ENCODE measurements at places on chromosomes 6 and 20.

DNA sequence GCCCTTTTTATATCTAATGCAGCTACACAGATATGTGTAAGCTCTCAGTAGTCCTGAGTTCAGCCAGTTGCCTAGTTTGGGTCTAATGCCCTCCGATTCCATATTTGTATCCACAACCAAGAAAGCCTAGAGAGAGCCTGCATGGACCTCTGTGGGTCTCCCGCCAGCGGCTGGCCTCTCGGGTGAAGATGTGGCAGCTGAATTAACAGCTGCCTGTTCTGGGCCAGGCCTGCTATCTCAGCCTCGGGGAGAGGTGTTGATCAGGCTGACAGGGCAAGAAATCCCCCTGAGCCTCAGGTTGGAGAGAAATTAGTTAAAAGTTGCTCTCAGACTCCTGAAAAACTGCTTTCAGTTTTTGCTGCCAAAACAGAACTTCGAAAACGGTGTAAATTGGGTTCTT is 19.8 kb downstream of the PTK7 start:
- no peak for DNase-seq

- DNase-seq = no peak
Measured at GRCh38 chr6:160300076-160300695, 41.6 kb upstream of the SLC22A2 start.

DNA sequence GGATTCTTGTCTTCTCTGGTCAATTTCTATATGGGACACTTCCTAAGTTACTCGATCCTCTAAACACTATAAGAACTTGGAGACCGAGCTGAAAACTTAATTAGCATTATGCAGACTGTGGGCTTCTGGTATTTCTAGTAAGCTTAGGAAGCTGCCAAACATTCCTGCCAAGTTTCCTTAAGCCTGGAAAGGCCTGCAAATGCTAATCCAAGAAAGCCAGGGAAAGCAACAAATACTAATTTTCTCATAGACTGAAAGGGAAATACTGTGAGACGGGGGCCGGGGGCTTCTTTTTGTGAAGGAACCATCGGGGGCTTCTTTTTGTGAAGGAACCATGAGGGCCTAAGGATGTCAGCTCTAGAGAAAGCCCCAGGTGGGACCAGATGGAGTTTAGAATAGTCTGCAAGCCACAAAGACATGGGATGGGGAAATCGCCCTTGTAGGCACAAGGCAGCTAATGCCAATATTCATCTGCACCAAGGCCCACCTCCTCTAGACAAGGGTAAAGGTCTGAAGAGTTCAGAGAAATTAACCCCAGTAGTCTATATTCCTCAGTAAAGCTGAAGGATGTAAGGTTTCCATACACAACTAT is 332.4 kb upstream of the PRDM1 start:
- peak; percentile 76 for DNase-seq

- DNase-seq = no peak
Measured at GRCh38 chr20:9066191-9066590, 2.7 kb upstream of the PLCB4 start.

GRCh38 chr6:128598571-128598970 is 78.2 kb upstream of the PTPRK start:
- no peak for DNase-seq

DNA sequence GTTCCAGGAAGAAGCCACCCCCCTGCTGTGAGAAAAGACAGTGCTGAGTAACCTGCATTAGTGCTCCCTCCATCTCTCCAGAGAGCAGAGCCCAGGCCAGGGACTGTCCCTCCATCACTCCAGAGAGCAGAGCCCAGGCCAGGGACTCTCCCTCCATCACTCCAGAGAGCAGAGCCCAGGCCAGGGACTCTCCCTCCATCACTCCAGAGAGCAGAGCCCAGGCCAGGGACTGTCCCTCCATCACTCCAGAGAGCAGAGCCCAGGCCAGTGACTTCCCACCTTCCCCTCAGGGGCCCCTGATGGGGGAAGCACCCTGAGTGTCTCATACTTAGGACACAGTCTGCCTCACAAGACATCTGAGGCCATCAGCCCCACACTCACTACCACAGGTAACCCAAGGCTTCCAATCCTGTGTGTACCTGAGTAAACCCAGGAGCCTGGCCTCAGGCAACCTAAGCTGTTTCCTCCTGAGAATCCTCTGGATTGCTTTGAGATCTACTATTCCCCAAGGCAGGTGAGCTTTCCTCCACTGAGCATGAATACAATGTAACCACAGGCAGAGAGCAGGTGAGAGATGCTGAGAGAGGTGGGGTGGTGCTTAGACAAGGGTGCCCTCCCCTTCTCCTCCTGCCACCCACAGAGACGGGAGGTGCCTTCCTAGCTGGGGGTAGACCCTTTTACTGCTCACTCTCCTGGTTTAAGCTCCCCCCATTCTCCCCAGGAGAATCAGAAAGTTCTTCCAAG is 4.9 kb downstream of the TBXT start:
- DNase-seq = no peak

- DNase-seq = no peak
Measured at GRCh38 chr20:4187147-4187546, 171.8 kb upstream of the RNF24 start.

DNA sequence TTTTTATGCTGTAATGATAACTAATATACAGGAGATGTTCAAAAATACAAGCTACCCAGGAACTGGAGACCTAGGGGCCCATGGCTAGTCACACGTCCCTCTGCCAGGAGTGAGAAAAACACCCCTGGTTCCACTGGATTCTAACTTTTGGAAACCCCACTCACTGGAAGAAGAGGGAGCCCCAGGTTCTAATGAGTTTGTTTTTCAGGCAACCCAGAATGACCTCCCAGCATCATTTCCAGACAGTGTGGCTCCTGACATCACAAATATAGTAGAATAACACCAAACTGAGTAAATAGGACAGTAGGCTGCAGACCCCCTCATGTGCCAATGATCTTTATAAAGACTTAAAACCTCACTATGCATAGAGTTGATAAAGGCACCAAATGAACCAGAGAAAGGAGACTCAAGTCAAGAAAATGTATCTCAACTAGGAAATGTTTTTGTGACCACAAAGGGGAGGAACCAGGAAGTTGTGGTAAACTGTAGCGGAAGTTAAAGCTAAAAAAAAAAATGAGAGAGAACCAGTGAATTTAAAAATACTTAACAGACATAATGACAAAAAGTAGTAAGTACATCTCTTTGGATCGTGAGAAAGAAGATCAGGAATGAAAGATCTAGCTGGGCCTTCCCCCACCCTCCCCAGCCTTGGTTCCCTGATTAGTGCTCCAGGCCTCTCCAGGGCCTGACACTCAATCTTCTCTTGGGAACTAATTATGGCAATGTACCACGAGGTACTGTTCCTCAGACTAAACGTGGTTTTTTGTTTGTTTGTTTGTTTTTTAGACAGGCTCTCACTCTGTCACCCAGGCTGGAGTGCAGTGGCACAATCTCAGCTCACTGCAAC is 19.8 kb downstream of the HLA-E start:
- no peak for DNase-seq

DNA sequence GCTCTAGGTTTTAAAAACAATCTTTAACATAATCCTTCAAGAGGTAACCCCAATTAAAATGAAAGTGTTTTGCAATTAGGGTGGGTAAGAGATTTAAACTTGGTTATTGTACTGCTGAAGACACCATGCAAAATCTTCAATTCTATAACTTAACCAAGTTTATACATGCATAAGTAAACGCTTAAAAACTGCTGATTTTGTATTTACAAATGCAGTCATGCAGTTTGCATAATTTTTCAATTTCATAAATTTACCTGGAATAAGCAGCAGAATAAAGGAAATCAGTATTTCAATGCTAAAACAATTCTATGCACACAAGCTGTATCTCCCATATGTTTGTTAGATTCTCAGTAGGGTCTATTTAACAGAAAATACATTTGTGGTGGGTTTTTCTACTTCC is 22.9 kb downstream of the SSR1 start:
- no peak for DNase-seq

DNA sequence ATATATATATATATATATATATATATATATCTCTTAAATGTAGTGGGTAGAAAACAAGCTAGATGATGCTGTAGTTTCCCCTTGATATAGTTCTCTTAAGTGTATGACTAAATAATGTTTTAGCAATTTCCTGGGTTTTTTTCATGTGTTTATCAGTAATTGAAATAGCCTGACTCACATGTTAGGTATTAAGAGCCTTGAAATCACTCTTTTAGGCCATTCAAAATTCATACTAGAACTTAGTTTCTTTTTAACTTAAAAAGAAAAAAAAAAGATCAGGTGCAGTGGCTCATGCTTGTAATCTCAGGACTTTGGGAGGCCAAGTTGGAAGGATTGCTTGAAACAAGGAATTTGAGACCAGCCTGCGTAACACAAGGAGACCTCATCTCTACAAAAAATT is 44.1 kb downstream of the NKX2-4 start:
- no peak for DNase-seq

DNA sequence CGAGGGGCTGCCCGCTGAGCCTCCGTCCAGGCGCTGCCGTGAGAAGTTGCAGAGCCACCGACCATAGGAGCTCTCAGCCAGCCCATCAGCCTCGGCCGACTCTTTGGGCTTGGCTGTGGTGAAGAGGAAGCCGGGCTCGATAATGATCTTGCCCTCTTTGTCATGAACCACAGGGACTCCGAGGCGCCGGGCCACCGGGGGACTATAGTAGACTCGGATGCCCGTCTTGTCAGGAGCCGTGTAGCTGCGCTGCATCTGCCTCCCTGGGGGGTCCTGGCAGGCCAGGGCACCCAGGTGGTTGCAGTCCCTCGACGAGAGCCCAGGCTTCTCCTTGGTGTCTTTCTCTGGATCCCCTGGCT is 20.5 kb upstream of the DSN1 start:
- DNase-seq = no peak

DNA sequence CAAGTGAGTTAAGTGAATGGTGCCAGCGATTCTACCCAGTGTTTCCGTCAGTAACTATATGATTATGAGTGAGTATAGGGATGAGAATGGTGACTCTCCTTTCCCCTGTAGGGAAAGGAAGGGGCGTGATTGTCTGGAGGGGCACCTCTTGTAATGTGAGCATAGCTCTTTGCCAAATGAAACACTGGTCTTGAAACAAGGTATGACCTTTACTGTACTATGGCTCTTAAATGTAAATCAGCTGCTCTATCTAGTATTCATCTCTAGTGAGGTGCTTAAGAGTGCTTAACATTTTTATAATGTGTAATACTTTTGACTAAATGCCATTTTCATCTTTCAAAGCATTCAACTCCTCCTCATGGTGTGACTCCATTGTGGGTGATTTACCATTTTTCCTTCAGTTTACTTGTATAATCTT is 11.0 kb downstream of the PANK2 start:
- DNase-seq = no peak

- no peak for DNase-seq
Measured at GRCh38 chr20:51043811-51044210, 20.9 kb upstream of the KCNG1 start.

GRCh38 chr6:137882225-137882961 is 15.3 kb downstream of the TNFAIP3 start:
- no peak for DNase-seq

DNA sequence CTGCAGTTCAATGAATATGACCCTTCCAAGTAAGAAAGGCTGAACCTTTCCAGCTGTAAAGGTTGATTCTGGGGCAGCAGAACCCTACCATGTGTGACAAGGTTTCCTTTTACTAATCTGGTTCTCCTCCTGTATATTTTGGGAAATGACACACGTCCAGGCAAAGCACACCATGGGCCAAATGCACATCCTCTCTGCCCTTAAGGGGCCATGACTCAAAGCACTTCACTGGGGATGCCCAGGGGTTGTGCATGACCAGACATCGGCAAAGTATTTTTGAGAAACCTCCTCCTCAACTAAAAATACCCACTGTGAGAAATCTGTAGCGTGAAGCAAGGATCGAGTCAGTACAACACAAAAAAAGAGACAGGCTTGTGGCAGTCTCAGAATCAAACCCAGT is 174.7 kb downstream of the BACH2 start:
- no peak for DNase-seq

DNA sequence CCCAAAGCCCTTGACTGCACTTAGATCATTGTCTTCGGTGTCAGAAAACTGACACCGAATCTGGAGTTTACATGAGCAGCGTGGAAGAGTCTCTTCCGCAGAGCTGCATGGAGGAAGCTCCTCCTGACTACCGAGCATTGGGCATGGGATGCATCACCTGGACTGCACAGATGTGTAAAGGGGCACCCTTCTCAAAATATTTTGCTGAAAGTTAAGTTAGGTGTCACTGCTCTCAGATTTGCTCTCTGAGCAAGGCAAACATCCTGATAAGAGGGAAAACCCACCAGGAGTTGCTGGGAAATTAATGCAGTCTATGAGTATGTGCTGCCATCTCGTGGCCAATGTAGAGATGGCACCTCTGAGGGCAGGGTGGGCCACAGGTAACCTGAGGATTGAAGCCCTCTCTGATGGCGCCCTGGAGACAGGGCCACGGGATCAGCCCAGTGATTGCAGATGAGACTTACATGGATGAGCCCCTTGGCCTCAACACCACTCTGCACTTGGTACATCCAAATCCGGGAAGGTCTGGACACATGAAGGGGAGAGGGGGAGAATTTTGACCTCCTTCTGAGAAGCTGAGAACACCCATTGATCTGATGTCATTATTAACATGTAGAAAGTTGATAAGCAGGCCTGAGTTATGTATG is 129.9 kb downstream of the LPA start:
- peak; percentile 78 for DNase-seq

DNA sequence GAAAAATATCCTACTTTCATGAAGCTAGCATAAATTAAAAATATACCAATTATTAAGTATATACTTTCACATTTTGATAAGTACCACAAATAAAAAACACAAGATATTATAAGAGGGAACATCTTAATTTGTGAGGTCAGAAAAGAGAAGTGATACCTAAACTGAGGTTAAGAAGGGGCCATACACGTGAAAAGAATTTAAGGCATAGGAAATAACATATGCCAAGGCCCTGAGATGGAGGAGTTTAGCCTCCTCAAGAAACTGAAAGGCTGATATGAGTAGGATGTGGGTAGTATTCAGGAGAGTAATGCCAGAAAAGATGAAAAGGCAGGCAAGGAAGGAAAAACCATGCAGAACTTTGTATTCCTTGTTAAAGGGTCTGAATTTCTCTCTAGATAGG is 116.6 kb upstream of the HTR1E start:
- no peak for DNase-seq

- no peak for DNase-seq
Measured at GRCh38 chr6:97052152-97052787, 127.7 kb downstream of the KLHL32 start.

- DNase-seq = no peak
Measured at GRCh38 chr6:52312461-52312860, 27.9 kb upstream of the MCM3 start.

- no peak for DNase-seq
Measured at GRCh38 chr6:151627689-151628444, 134.1 kb downstream of the CCDC170 start.

GRCh38 chr6:116973976-116974375 is 96.9 kb downstream of the RFX6 start:
- DNase-seq = peak; percentile 65
